ENCODE measurements at places on chromosomes 4 and X. TPM values are rescaled to one million over a fixed set of nuclear protein-coding genes. Genes with fewer than 3 reads are reported as not detected.

The SCRG1 gene
- total RNA-seq = not detected

The LPAR4 gene
- not detected for total RNA-seq

The EDA2R gene
- total RNA-seq = 30.3 TPM

The FABP2 gene
- not detected for total RNA-seq

The TMEM150C gene
- 0.10 TPM for total RNA-seq

The REELD1 gene
- not detected for total RNA-seq

The APLN gene
- total RNA-seq = not detected

The UGT8 gene
- total RNA-seq = 2.2 TPM

The P2RY8 gene
- not detected for total RNA-seq
